Thyroid gland (tissue), 4 donors: ENCODE measurements at places on chromosomes 4 and X. TPM values are rescaled to one million over a fixed set of nuclear protein-coding genes. Genes with fewer than 3 reads are reported as not detected.

Gene AKAP14
- not detected for total RNA-seq

Gene TMPRSS11D
- total RNA-seq = not detected

Gene ARHGAP4
- 37.0 TPM for total RNA-seq

Gene CCKAR
- total RNA-seq = not detected

Gene IQSEC2
- total RNA-seq = 17.2 TPM

Gene TEX13D
- not detected for total RNA-seq

Gene SPANXB1
- not detected for total RNA-seq

Gene CSAG2
- total RNA-seq = not detected

Gene PRIMPOL
- 14.4 TPM for total RNA-seq

Gene MAGED4B
- total RNA-seq = 17.8 TPM

Gene MAGED4
- total RNA-seq = 3.2 TPM

Gene SOD3
- 215 TPM for total RNA-seq

Gene ARAP2
- total RNA-seq = 109 TPM

Gene DCAF8L2
- total RNA-seq = not detected

Gene ZIC3
- total RNA-seq = not detected

Gene SPARCL1
- total RNA-seq = 234 TPM

Gene RNF212
- total RNA-seq = 7.5 TPM

Gene ZNF280C
- total RNA-seq = 5.9 TPM

Gene IQCM
- not detected for total RNA-seq

Gene REPS2
- 14.5 TPM for total RNA-seq

Gene SYP
- total RNA-seq = 2.0 TPM

Gene MCF2
- total RNA-seq = 0.56 TPM

Gene ARAF
- 34.0 TPM for total RNA-seq

Gene TNIP2
- 65.4 TPM for total RNA-seq

Gene HSFX4
- not detected for total RNA-seq

Gene JADE3
- total RNA-seq = 8.1 TPM

Gene FAM9C
- not detected for total RNA-seq

Gene USP27X
- total RNA-seq = 3.2 TPM

Gene ARX
- 1.9 TPM for total RNA-seq

Gene PFKFB1
- total RNA-seq = 1.3 TPM

Gene TSR2
- total RNA-seq = 39.0 TPM

Gene FAT1
- total RNA-seq = 74.8 TPM

Gene CYTL1
- 7.4 TPM for total RNA-seq

Gene NXF2
- total RNA-seq = not detected

Gene SMIM10
- 7.5 TPM for total RNA-seq

Gene UBE2D3
- 379 TPM for total RNA-seq

Gene MAPK10
- 94.1 TPM for total RNA-seq

Gene CXCL8
- 1.4 TPM for total RNA-seq

Gene MBNL3
- 11.7 TPM for total RNA-seq

Gene EPGN
- total RNA-seq = not detected
